Activated CD8-positive, alpha-beta memory T cell treated with anti-CD3 and anti-CD28 coated beads, Interleukin-2, amount 50 U/mL, for 4 hours (primary cell): ENCODE measurements at places on chromosomes 16 and 17.

- no peak for DNase-seq
These were observed 11.4 kb upstream of the MAP2K3 start for GRCh38 chr17:21272881-21273792.

DNA sequence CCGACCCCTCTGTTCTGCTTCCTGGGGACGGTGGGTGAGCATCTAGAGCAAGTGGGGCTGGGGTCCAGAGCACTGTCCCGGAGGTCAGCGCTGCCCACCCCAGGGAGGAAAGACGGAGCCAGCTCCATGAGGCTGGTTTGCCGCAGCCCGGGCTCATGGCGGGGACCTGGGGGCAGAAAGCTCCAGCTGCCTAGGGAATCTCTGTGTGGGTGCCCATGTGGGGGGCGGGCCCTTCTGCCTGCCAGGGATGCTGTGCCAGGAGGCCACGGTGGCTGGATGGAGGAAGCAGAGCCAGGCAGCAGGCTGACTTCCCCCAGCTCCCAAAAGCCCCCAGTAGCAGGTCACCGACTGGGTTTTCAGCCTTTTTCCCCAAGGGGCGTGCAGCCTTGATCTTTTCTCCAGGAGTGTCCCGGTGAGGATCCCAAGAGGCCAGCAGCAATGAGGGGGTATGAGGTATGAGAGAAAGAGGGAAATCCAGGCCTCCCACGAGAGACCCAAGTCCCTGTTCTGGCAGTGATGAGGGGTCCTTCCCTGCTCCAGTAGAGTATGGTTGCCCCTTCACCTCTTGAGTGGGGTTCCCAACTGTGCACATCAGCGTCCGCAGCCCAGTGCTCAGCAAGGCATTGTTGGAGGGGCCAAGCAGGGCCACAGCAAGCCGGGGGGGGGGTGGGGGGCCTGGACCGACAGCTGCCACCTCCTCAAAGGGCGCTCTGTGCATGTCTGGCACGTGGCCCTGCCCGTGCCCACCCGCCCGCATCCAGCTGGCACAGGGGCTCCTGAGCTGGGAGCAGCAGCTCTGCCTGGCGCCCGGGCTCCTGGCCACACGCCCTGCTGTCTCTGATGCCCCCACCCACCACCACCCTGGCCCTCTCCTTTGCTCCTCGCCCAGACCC, 15.6 kb upstream of the BCAR1 start:
- DNase-seq: no peak

GRCh38 chr17:77769215-77769614, 189.3 kb upstream of the TNRC6C start:
- no peak for DNase-seq

DNA sequence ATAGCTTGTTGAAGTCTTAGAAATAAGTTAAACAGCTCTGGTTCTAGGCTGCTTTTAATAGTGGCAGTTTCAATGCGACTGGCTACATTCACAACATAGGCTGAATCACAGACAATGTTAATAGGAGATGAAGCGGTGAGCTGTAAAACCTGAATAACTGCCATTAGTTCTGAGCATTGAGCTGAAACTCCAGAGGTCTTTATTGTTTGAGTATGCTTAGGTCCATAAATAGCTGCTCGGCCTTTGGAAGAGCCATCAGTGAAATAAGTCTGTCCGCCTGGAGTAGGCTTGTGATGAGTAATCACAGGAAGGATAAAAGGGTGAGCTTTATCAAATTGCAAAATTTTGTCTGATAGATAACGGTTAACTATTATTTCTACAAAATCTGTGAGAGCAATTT, 9.4 kb upstream of the ZNF689 start:
- DNase-seq: no peak

GRCh38 chr16:5925850-5926249, 828.3 kb upstream of the EEF2KMT start:
- DNase-seq: no peak

DNA sequence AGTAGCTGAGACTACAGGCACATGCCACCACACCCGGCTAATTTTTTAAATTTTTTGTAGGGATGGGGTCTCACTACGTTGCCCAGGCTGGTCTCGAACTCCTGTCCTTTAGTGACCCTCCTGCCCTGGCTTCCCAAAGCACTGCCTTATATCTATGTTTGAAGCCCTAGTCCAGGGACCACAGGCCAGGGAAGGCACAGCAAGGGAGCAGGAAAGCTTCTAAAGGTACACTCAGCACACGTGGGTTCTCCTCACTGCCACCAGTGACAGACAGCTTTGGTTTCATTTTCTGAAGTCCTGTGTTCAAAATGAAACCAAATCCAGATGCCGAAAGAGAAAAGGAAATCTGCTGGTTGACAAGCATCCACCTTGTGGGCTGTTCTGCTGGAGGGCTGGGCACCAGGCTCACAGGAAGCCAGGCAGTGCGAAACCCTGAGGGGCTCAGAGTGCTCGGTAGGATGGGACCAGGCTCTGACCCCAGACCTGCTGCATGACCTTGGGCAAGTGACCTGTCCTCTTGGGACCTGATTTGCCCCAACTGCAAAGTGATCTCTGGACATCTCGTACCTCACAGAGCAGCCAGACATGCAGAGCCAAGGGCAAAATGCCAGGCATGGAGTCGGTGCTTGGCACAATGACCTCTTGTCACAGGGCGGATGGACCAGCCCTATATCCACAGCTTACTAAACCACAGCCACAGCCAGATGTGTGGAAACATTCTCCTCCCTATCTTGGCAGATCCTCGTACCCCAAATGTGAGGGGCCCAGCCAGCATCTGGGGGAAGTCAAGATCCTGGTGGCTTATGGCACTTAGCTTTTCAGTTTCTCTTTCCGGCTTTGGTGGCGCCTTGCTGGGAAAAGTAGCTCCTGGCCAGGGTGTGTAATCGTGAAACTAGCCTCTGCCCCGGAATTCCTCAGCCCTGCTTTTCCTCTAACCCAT, 2.8 kb upstream of the SOCS1 start:
- DNase-seq: no peak

- peak; percentile 33 for DNase-seq
These were observed at the start of gene HOXB13 for GRCh38 chr17:48728232-48729231. HOXB13 (minus strand) TSS chr17:48728750; CDS start chr17:48728593, 157 bp downstream.

DNA sequence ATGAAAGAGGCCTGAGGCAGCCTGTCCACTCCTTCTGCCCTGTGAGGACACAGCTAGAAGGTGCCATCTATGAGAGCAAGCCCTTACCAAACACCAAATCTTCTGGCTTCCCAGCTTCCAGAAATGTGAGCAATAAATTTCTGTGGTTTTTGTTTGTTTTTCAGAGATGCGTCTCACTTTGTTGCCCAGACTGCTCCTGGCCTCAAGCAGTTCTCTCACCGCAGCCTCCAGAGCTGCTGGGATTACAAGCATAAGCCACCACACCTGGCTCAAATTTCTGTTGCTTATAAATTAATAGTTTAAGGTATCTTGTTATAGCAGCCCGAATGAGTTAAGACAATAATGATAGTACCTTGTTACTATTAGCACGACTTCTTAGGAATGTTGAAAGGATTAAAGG, 12.5 kb upstream of the SLC16A11 start:
- DNase-seq: no peak

DNA sequence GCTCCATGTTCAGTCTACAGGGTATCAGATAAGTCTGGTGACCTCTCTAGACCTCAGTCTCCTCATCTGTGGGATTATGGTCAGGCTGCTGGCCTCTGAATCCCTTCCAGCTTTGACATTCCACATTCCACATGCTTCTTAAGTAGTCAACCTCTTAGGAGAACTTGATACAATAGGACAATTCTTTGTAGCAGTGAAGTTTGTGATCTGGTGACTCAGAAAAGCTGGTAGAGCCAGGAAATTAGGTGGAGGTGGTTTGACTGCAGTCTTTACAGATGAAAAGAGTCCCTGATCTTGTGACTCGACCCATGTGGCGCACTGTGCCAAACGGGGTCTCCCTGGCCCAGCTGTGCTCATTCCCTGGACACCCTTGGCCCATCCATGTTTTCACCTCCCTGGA, 147.8 kb downstream of the NTN1 start:
- no peak for DNase-seq

DNA sequence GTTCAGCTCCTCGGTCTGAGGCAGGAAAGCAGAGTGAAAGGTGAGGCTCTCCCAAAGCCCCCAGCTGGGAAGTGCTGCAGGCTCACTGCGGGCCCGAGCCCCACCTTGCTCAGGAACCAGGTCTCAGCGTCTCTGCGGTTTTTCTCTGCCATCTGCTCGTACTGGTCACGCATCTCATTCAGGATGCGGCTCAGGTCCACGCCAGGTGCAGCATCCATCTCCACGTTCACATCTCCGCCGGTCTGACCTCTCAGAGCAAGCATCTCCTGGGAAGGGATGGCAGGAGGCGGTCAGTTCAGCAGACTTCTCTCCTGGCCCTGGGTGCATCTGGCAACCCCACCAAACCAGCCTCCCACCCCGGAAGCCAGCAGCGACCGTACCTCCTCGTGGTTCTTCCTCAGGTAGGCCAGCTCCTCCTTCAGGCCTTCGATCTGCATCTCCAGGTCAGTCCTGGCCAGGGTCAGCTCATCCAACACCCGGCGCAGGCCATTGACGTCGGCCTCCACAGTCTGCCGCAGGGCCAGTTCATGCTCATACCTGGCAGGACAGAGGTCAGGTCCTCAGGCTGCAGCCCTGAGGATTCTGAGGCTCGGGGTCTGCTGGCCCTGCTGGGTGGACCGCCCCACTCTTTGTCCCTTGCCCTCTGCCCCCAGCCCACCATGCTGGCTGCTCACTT, 1.5 kb downstream of the KRT16 start:
- DNase-seq: no peak

DNA sequence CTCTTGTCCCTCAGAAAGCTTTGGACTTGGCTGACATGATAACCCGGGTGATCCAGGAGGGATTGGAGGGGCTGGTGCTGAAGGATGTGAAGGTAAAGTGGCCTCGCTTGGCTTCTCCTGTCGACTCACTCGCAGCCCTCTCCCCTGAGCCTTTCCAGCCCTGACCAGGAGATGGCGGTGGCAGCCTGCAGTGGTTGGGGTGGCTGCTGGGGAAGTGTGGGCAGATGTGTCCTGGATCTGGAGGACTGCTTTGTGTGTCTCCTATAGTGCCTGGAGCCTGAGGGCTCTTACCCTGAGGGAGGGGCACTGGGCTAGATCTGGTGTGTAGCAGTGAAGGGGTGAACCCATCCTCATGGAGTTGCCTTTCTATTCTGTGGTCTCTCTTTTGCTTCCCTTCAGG, 17.9 kb downstream of the LIG3 start:
- peak; percentile 80 for DNase-seq

DNA sequence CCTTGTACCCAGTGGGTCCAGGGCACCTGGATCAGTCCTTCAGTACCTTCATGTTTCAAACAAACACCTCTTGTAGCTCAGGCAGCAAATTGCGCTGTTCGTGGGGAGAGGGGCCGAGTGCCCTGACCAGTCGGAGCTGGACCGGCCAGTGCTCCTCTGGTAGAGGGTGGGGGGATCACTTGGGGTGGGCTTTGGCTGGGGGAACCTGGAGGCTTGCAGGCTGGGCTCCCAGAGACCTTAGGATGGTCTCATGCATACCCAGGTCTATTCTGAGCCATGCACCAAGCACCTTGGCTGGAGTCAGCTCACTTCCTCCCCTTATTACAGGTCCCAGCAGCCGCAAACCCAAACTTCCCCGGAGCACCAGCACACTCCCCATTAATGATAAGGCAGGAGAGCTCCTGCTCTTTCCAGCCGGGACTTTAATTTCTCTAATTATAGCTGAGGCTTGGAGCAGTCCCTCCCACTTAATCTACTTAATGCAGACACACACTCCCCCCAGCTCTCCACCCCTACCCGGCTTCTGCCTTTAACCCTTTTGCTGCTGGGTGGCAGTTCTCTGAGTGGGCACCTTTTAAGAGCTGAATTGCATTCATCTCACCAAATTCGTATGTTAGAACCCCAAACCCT, 26.3 kb upstream of the MGAT5B start:
- DNase-seq: no peak

DNA sequence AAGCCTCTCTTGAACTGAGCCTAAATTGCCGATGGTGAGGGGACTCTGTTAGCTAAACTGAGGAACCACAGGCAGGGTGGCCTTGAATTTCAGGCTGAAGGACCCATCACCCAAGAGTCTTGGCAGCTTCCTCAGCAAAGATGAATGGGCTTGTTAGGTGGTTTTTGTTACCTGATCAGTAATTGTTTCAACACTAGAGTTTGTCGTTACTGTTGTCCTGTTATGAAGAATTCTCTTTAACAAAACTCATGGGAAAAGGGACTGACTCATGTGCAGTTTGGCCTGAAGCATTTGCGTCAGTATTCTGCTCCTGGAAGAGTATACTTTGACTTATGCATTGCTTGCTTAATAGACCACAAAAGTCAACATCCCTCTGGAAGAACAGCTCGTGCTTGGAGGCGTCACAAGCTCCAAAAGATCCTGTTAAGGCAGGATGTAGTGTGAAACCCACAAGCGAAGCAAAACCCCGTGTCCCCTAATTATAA, 206.0 kb downstream of the IRX3 start:
- no peak for DNase-seq

DNA sequence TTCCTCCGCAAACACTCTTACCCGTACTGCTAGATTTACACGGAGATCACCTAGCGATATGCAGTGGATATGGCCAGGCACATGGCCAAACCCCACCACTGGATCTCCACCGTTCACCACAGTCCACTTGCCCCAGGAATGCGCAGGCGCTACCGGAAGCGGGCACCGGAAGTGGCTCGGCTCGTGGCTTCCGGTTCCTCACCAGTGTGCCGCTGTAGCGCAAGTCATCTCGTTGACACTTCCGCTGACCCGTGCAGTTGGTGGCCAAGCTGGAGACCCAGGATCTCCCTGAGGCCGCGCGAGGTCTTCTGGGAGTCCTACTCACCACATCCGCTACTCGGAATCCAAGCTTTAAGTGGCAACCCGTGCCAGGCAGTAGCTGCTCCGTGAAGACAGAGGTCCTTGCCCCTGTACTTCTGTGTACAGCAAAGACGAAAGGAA, 11.5 kb downstream of the ZNF597 start:
- peak; percentile 26 for DNase-seq

DNA sequence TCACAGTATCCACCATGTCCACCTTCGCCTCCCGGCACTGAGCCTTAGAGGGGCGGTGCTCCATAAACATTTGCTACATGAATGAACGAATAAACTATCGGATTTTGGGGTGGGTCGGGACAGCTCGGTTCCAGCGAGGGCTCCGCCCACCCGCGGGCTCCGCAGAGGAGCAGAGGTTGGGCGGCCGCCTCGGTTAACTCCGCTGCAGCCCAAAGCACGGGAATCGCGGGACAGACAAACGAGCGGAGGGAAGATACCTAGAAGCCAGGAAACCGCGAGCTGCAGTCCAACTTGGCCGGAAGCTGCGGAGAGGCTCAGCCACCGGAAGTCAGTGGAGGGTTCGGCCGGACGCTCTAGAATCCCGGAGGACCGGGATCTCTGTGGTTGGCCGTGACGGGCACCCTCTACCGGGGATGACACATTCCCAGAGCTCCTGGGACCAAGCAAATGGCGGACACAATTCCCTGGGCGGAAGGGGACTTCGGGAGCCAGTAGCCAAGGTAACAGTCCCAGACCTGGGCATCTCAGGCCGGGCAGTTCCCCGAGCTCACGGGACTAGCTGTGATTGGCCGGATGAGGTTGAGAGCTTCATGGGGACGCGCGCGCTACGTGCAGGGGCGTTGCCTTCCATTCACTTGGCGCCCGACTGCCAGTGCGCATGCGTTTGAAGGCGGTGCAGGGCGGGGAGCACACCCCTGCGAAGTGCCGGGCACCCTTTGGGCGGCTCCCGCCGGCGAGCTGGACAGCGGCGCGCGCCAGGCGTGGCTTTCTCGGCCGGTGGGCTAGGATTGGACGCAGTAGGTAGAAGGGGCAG, 489 bp upstream of the MAPK7 start:
- DNase-seq: peak; percentile 89

GRCh38 chr16:89567656-89568594, 7.4 kb downstream of the RPL13 start:
- DNase-seq: no peak

- DNase-seq: no peak
These were observed 37.4 kb upstream of the CCL1 start for GRCh38 chr17:34400301-34400931.

GRCh38 chr17:14301279-14302090, 604 bp downstream of the HS3ST3B1 start:
- DNase-seq: peak; percentile 59
